Myocyte (in vitro differentiated cells): ENCODE measurements at places on chromosomes 5 and 9. TPM values are rescaled to one million over a fixed set of nuclear protein-coding genes. Genes with fewer than 3 reads are reported as not detected.

The EPB41L4B gene
- 0.10 and 0.70 TPM in 2 replicates for total RNA-seq

- DNase-seq = no peak
Observed at GRCh38 chr9:95970317-95970716, 94.8 kb downstream of the ERCC6L2 start.

DNA sequence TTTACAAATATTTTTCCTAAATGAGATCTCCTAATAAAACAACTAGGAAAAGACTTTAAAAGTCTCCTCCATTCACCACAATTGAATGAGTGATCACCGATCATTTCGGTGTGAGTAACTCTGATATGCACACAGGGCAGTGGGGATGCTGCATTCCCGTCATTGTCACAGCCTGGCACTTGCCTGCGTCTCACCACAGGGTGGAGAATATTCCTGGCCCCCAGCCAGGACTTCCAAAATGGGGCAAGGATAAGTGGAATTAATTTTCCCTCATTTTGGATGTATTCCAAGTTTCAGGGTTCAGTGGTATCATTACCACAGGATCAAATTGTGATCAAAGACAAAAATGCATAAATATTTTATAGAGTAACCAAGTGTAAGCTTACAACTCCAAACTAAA, 107.1 kb downstream of the CTNND2 start:
- no peak for DNase-seq

The SLC36A3 gene
- total RNA-seq = not detected in 2 replicates

DNA sequence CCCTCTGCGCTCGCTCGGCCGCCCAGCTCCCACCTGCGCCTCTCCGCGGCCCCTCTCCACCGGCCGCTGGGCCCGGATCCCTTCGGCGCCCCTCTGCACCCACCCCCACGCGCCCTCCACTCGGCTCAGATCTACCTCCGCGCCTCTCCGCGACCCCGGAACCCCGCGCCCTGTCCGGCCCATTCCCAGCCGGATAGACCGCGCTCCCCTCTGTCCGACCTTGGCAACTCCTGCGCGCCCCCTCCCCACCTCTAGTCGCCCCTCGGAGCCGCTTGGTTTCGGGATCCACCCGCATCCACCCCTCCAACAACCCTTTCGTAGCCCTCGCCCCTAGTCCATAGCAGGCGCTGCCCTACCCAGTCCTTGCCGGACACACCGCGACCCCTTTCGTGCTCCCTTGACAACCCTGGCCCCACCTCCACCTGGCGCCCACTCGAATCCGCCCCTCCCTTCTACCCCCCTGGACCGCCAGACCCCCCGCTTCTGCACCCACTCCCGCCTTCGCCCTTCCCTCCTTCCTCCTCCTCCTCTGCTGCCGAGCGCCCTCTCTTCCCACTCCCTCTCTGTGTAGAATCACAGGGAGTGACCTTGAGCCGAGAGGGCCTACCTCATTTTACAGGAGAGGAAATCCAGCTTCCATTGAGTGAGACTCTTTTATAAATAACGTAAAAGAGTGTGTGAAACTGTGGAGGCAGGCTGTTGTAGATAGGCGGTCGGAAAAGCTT, 525 bp upstream of the AK3 start:
- no peak for DNase-seq

DNA sequence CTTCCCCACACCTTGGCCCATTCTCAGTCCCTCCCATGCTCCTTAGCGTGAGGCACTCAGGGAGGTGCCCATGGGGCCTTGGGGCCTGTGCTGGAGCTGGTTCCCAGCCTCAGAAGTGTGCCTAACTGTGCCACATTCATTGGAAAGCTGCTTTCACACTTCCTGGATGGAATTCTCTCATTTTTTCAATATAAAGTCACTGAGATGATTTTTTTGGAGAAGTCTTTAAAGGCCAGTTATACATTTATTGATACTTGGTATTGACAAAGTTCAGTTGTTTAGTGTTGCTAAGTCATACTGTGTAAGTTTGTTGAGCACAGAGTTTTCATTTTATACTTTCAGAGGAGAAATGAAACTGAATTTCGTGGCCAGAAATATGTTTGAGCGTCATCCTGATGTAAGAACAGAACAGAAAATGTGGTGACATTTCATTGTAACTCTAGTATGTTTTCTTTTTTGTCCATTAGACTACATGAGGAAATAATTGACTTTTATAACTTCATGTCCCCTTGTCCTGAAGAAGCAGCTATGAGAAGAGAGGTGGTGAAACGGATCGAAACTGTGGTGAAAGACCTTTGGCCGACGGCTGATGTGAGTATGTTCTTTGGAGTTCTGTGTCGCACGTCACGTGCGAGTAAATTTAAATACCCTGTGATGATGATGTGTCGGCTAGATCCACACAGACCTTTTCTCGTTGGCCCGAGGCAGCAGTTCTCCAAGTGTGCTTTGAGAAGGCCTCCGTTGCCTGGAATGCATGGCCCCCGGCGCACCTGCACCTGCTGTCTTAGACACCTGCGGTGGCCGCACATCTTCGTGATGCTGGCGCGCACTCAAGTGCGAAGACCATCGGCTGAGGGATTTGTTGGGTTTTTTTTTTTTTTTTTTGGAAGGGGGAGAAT, 24.1 kb downstream of the TENT4A start:
- DNase-seq = no peak

GRCh38 chr9:80842389-80842788, 847.0 kb downstream of the TLE1 start:
- DNase-seq = no peak

- no peak for DNase-seq
Observed at GRCh38 chr9:110142253-110142652, 65.7 kb downstream of the C9orf152 start.

DNA sequence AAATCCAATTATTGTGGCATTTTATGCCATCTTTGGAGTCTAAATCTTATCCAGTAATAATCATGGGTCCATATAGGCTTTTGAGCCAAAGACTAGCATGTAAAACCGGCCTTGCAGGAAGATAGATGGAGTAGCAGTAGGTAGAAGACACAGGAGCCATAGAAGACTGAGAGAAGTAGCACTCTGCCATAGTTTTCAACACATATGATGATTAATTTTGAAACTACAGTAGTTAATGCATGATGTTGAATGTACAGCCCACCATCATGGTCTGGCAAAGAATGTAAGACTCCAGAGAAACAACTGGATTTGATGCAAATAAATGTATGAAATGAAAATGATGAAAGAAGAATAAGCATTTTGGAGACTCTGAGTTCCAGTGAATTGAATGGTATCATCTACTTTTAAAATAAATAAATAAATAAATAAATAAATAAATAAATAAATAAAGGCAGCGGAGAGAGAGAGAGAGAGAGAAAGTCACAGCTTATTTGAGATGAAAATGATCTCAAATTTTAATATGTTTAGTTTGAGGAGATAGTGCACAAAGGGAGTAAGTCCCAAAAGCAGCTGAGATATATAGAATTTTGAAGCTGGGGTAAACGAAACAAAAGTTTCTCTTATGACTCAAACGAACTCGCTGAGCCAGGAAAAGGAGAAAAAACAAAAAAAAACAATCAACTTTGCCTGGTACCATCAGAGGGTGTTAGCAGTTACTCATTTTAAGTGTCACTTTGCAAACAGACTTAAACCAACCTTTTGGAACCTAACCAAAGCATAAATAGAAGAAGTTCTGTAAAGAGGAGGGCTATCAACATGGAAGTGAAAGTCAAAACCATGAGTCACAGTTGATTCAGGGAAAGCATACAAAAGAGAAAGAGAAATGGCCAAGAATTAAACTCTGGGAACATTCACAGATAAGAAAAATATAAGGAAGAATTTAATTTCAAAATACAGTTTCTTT, 388.7 kb downstream of the CETN3 start:
- peak; percentile 81 for DNase-seq

The NOXA1 gene
- 1.2 and 3.1 TPM in 2 replicates for total RNA-seq

The STPG3 gene
- total RNA-seq = not detected in 2 replicates

GRCh38 chr9:133474215-133474614, 4.7 kb downstream of the SLC2A6 start:
- DNase-seq = no peak

GRCh38 chr5:89452081-89452480, 569.1 kb upstream of the MEF2C start:
- DNase-seq = no peak

- DNase-seq = no peak
Observed at GRCh38 chr9:33952066-33952465, 96.6 kb downstream of the UBAP2 start.

DNA sequence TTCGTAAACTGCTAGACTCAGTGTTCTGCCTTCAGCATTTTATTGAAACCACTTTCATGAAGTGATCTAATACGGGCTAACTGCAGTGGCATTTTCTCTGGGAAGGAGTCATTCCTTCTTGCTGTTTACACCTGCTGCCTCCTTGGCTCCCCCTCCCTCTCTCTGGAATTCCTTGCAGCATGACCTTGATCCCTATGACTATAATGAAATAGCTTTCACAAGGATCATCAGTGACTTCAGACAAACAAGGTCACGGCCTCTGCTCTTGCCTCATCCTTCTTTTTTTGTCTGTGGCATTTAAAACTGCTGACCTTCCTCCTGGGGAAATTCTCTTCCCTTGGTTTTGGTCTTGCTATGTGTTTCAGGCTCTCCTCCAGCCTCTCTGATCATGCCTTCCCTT, 90.2 kb downstream of the ZNF462 start:
- peak; percentile 89 for DNase-seq

GRCh38 chr5:152488869-152489268, 83.8 kb upstream of the NMUR2 start:
- DNase-seq = no peak

The PIP5K1B gene
- total RNA-seq = 0.21 and 0.37 TPM in 2 replicates
